SJSA1 (cell line): ENCODE measurements at places on chromosomes 3 and 15.

DNA sequence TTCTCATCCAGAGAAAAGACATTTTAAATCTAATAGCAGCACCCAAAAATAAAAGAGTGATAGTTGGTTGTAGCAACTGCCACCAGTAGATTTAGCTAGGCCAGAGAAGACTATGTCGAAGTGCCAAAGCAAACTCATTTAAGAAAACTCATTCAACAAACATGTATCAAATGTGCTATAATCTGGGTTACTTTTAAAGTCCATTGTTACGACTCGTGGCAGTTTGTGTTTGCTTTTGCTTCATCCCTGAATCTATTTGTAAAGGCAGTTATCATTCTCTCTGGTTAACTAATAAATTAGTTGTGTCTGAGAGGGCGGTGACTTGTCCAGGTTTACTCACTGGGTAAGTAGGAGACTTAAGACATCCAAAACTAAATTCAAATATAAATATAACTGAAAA lies 159.4 kb downstream of the ZIC4 start:
- DNase-seq = no peak

- DNase-seq = no peak
Observed at GRCh38 chr3:141114816-141115460, 63.8 kb downstream of the SPSB4 start.

DNA sequence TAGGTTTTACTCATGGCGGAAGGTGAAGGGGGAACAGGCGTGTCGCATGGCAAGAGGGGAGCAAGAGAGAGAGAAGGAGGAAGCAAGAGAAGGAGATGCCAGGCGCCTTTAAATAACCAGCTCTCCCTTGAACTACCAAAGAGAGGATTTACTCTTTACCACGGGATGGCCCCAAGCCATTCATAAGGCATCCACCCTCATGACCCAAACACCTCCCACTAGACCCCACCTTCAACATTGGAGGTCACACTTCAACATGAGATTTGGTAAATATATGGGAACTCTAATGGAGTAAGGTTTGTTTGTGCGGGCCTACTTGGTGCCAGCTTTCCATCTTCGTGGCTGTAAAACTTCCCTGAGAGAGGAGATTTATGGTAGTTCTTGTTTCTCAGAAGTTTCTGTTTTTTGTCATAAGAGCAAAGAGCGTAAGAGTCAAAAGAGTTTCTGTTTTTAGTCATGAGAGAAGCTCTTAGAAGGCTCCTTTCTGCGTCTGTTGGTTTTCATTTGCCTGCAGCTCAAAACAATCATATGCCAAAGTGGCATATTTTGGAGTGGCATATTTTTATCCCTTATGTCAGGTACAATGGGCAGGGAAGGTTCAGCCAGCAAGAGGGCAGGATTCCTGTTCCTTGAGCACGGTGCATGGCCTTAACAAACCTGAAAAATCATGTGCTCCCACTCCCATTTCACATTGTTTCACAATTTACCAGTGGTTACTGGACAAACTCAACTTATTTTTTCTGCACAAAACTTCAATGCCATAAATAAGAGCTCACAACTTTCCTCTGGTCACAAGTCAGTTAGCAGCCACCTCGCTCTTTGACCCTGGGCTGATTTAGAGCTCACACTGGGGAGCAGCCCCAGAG lies 12.5 kb downstream of the PML start:
- no peak for DNase-seq

DNA sequence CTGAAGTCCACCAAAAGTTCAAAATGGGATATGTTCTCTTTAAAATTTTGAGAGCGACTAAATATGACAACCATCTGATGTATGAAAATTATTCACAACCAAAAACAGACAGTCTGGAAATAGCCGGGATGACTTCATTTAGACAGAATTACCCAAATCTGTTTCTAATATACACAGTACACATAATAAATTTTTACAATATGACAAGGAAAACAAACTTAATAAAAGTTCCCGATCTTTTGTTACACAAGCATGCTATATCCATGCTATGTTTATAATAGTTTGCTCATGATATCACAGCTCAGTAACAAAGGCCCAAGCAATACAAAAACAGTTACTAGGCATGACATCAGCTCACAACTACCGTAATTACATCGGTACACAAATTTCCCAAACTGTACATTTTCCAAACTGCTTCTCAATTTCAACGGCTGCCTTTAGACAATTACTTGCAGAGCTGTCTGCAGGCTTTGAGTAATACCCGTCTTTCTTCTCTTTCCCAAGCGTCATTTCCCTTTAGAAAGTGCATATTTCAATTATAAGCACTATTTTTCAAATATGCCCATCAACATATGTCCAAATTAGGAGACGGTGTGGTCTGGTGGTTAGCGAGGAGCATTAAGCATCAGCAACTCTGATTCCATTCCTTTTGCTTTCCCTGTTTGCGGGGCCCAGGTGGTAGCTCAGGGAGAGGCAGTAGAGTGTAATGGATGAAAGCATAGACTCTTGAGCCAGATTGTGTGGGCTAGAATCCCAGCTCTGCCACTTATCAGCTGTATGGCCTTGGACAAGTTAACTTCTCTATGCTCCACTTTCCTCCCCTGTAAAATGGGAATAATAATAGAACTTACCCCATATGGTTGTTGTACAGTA lies 481.2 kb downstream of the FOXP1 start:
- peak; percentile 46 for DNase-seq

GRCh38 chr3:106288781-106289180 lies 420.0 kb upstream of the CBLB start:
- no peak for DNase-seq

GRCh38 chr3:150996731-150997130 lies 24.2 kb upstream of the CLRN1 start:
- DNase-seq = no peak

DNA sequence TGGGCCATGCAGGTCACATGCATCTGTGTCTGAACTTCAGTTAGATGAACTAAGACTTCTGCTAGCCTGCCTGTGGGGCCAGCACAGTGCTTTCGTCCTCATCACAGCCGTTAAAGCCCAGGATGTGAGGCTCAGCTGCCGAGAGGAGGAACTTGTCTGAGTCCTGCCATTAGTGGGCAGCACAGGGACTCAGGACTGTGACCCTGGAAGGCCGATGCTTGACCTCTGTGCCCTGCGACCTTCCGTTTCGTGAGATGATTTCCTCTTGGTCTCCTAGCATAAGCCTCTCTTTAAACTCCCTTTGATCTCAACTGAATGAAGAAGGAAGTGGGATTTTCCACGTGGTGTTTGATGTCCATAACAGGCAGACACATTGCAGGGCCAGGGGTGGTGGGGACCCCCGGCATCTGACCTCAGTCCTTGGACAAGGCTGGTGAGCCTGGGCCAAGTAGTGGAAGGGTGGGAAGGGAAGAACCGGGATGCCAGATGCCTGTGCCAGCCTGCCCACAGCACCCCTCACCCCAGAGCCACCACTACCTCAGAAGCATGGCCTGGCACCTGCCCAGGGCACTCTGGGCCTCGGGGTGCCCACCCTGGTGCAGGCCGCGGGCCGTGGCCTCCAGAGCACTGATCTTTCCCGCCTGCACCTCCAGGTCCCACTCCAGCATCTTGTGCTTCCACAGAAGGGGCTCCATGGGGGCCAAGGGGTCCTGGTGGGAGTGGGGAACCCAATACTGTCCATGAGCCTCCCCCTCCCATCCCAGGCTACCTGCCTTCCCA lies 21.6 kb downstream of the PLA2G4B start:
- no peak for DNase-seq

DNA sequence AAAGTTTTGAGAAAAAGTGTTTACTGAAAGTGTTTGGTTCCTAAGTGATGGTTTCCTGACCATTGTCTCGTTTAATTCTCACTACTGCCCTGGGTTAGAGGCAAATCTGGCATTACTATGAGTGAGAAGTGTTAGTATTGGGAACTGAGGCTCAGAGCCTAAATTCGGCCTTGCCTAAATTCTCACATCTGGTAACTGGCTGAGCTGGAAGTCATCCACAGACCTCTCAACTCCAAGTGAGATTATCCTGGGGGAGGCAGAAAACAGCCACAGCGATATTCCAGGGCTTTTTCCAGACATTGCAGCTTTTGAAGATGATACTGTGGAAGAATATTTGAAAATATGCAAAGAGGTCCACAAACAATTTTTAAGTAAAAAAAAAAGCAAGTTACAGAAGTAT lies 85.1 kb upstream of the TRA2B start:
- DNase-seq = no peak

DNA sequence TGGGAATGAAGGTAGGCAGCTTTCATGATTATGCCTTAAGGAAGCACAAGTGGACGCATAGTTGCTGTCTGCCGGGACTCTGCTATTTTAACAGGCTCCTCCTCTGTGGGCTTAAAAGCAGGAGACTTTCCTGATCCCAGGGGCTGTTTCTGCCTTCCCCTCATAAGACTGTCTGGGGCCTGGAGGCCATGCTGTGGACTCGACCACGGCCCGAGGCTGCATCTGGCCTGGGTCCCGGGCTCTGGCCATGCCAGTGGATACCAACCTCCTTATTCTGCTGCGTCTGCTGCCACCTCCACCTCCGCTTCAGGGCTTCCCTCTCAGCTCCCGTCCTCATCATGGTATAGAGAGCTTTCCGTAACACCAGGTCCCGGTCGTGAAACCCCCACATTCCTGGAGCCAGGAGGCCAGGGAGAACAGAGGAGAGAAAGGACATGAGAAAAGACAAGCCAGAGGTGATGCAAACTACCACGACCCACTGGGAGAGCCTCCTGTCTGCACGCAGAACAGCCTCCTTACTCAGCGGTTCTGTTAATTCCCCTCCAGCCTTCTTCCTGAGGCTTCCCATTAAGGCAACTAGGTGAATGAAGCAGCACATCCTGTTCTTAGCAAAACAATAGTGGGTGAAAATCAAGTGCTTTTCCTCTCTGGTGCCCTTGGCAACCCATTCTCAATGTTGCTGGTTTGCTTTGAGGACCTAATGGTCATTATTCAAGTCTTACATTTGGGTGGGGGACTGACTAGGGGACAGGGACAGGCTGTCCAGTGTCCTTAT lies 200.5 kb downstream of the KLF13 start:
- no peak for DNase-seq

GRCh38 chr3:116001151-116001621 lies 377.9 kb downstream of the GAP43 start:
- no peak for DNase-seq

DNA sequence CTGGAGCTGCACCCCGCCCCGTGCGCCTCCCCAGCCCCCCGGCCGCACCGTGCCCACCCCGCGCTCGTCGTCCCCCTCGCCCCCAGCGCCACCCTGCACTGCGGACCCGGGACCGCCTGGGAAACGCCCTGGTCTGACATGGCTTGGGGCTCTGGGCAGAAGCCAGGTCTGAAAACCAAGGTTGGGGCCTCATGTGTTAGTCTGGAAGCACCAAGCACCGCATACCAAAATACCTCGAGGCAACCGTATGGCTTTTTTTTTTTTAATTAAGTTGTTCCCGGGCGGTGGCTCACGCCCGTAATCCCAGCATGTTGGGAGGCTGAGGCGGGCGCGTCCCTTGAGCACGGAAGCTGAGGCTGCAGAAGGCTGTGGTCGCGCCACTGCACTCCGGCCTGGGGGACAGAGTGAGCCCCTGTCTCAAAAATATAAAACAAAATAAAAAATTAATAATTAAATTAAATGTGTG lies 91.5 kb upstream of the CHD2 start:
- DNase-seq = no peak

- no peak for DNase-seq
Observed at GRCh38 chr15:64775551-64776401, at the start of gene RBPMS2. TSS of gene RBPMS2 (minus strand) at chr15:64775589. CDS start at chr15:64775319, 270 bp downstream.

DNA sequence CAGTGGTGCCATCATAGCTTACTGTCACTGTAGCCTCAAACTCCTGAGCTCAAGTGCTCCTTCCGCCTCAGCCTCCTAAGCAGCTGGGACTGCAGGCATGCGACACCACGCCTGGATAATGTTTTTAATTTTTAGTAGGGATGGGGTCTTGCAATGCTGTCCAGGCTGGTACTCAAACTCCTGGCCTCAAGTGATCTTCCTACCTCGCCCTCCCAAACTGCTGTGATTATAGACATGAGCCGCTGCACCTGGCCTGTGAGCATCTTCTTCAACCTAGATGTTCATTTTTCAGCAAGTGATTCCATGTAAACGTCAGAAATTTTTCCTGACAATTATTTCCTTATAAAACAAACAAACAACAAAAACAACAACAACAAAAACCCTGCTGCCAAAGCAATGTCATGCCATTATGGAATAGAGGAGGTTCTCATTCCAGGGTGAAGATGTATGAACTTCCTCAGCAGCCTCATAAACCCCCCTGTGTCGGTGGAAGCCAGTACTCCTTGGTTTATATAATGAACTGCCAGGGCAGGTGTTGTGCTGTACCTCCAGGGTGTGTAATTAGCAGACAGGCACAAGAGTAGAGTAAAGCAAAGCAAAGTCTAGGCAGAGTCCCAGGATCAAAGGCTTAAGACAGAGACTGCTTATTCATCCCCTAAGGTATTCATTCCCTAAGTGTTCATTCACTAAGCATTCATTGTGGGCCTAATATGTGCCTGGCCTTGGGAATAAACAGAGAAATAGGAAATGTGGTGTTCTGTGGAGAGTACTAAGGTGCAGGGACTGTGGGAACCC lies 44.6 kb downstream of the NR2C2 start:
- no peak for DNase-seq

- no peak for DNase-seq
Observed at GRCh38 chr15:45425135-45425534, 46.8 kb upstream of the GATM start.

- DNase-seq = no peak
Observed at GRCh38 chr15:24985224-24985623, 30.4 kb downstream of the SNRPN start.

DNA sequence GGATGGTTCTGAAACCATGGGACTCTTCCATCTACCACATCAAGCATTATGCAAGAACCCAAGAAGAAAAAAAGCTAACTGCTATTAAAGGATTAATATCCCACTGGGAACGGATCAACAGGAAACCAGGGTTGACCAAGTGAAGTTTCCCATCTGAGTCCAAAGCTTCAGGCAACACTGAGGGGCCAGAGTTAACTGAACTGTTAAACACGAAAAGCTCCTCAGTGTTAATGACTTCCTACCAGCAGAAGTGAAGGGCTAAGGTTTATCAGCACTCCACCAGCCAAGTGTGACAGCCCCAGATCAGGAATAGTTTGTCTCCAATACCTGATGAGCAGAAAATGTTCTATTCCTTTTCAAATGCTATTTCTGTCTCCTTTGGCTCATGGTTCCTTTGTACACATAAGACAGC lies 36.7 kb downstream of the PTPN9 start:
- no peak for DNase-seq

DNA sequence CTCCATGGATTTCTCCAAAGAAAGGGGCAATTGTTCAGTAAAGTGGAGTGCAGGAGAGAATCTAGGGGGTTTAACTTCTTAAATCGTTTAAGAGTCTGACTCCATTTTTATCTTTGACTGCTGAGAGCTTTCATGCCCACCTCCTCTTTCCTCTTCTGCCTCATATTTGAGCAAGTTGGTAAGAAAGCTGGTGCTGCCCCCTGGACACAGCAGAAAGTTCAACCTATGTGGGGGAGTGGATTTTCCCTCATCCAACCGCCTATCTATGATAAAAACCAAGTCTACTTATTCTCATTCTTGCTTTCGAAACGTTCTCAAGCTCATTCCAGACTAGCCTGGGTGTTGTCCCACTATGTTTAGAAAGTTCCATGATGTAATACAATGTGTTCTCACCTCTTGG lies 26.0 kb downstream of the HHLA2 start:
- no peak for DNase-seq

GRCh38 chr15:49622561-49622960 lies 1.7 kb downstream of the DTWD1 start:
- DNase-seq = no peak
